ENCODE measurements at places on chromosomes 5 and 9. TPM values are rescaled to one million over a fixed set of nuclear protein-coding genes. Genes with fewer than 3 reads are reported as not detected.

The CKMT2 gene
- total RNA-seq, result 62.2 TPM

The MYMK gene
- 2.8 TPM for total RNA-seq

The LARP1 gene
- total RNA-seq, result 90.1 TPM

The MTRR gene
- 38.7 TPM for total RNA-seq

The GADD45G gene
- 8.6 TPM for total RNA-seq

The C5orf58 gene
- not detected for total RNA-seq

The RNF183 gene
- 3.1 TPM for total RNA-seq

The BNC2 gene
- 15.7 TPM for total RNA-seq

The SLC27A6 gene
- 0.93 TPM for total RNA-seq

The LCN12 gene
- 10.2 TPM for total RNA-seq

The PHF24 gene
- 0.23 TPM for total RNA-seq

The ZNF608 gene
- 46.4 TPM for total RNA-seq

The CORO2A gene
- 1.4 TPM for total RNA-seq

The CXCL14 gene
- total RNA-seq, result 37.1 TPM

The SLC22A4 gene
- 4.3 TPM for total RNA-seq

The MIER3 gene
- total RNA-seq, result 18.8 TPM

The ALDOB gene
- 168 TPM for total RNA-seq

The SUSD3 gene
- total RNA-seq, result 15.6 TPM

The HAND1 gene
- total RNA-seq, result not detected

The PCDHGA7 gene
- 8.0 TPM for total RNA-seq

The ANKRD31 gene
- 0.41 TPM for total RNA-seq

The HEMGN gene
- total RNA-seq, result 12.8 TPM

The CCNO gene
- total RNA-seq, result 5.3 TPM

The CNTFR gene
- 19.5 TPM for total RNA-seq

The MXD3 gene
- 32.5 TPM for total RNA-seq

The PTPN3 gene
- total RNA-seq, result 30.4 TPM

The AOPEP gene
- total RNA-seq, result 133 TPM

The BASP1 gene
- 47.3 TPM for total RNA-seq

The CDH9 gene
- total RNA-seq, result 10.2 TPM

The LURAP1L gene
- 32.5 TPM for total RNA-seq

The ZFP2 gene
- 3.6 TPM for total RNA-seq

The SLC46A2 gene
- total RNA-seq, result 0.64 TPM

The GLRA1 gene
- total RNA-seq, result not detected

The IQGAP2 gene
- total RNA-seq, result 40.5 TPM

The PCDHA9 gene
- 0.58 TPM for total RNA-seq

The ZNF483 gene
- 14.8 TPM for total RNA-seq

The MARCHF3 gene
- total RNA-seq, result 10.7 TPM

The ZNF454 gene
- total RNA-seq, result 6.9 TPM

The GMCL2 gene
- total RNA-seq, result not detected

The PCDHAC2 gene
- 5.8 TPM for total RNA-seq

The MEGF9 gene
- total RNA-seq, result 14.0 TPM

The COL23A1 gene
- total RNA-seq, result 7.5 TPM

The C5orf52 gene
- not detected for total RNA-seq

The CCL19 gene
- total RNA-seq, result 0.41 TPM

The NRARP gene
- total RNA-seq, result 10.1 TPM

The PRRC1 gene
- 42.9 TPM for total RNA-seq
